ENCODE measurements at places on chromosomes 12 and 14. TPM values are rescaled to one million over a fixed set of nuclear protein-coding genes. Genes with fewer than 3 reads are reported as not detected.

TMEM253 gene
- 1.3 TPM for total RNA-seq

HELB gene
- 5.4 TPM for total RNA-seq

C14orf39 gene
- total RNA-seq: not detected

SLC38A4 gene
- total RNA-seq: 0.99 TPM

MORN3 gene
- total RNA-seq: not detected

Measured in adrenal gland (tissue), 19 donors.